NCI-H69 (cell line): ENCODE measurements at places on chromosomes 13 and 19.

DNA sequence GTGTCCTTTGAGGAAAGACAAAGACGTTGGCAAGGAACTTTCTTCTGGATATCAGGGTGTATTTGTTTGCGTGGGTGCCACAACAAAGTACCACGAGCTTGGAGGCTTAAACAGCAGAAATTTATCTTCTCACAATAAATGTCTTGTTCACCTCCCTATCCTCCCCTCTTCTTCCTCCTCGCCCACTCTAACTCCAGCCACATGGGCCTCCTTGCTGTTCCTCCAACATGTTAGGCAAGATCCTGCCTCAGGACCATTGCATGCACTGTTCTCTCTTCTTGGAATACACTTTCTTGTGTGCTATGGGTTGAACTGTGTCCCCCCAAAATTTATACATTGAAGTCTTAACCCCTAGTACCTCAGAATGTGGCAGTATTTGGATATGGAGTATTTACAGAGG lies 45.7 kb downstream of the VAV1 start:
- no peak for DNase-seq

DNA sequence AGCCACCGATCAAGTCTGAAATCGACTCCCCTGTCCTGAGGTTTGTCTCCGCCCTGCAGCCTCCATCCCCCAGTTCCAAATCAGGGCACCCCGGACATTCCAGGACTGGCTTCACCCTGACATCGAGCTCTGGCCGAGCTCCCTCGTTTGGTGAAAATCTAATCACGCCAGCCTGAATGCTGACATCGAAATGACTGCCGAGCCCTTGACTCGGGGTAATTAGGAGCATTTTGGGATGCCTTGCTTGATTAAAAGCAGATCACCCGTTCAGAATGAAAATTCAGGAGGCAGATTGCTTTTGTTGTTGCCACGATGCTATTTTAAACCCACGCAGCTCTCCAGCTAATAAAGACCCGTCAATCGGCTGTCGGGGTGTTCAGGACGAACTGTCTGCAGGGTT lies 34.3 kb downstream of the ZNRF4 start:
- DNase-seq = no peak

DNA sequence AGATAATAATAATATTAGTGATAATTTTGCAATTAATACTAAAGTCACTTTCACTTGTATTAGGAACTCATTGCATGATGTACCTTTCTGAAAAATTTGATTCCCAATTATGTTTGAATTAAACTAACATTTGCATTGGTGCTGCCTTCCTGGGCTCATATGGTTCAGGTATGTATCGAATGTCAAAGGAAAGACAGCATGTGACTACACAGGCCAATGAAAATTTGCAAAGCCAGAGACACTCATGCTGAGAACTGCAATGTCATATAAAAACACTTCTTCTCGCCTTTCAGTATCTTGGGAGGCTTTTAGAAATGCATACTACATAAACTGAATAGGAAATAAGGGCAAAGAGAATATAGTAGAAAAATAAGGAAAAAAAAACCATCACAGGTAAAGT lies 44.3 kb downstream of the RAP2A start:
- DNase-seq = peak; percentile 40

- DNase-seq = no peak
These were observed 29.7 kb downstream of the MLLT1 start for GRCh38 chr19:6250024-6250615.

DNA sequence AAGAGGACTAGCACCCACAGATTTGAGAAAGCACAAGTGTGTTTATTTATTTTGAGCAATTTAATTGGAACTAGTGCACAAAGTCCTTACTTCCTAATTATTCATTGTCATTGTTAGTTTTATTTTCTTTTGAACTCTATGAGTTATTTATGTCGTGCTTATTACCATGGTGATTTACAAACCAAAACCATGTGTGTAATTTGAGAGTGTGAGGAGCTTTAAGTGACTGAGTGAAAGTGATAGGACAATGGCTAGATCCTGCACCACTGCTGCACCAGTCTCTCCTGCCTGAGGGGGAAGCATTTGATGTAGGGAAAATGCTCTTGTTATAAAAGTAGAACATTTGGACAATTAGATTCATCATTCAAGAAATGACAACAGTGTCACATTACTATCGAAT lies 172.3 kb upstream of the KLF12 start:
- DNase-seq = peak; percentile 56

DNA sequence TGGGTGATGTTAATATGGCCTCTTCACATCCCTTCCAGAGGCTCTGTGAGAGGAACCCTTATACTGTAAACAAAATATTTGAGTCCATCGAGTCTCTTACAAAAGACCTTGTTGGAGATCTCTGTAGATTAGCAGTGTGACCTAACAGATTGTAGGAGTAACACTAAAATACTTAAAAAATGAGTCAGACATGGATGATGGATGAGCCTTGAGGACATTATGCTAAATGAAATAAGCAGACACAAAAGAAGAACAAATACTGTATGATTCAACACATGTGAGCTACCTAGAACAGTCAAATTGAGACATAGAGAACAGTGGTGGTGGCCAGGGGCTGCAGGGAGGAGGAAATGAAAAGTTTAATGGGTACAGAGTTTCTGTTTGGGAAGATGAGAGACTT lies 152.2 kb upstream of the UBL3 start:
- no peak for DNase-seq

DNA sequence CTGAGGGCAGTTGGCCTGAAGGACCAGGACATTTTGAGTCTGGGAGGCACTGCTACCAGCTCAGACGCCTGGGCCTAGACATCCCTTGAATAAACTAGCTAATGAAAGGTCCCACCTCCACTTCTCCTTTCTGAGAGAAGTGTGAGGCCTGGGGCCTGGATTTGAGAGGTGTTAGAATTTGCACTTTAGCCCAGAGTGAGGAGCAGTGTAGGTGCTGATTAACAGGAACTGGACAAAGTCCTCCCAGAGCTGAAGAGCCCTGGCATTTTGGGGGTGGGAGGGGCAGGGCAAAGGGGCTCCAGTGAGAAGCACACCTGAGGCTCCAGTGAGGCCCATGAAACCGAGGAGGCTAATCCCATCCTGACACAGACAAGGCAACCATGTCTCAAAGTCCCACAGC lies 15.2 kb upstream of the SLC1A5 start:
- DNase-seq = no peak

GRCh38 chr13:94710065-94710781 lies 2.1 kb downstream of the SOX21 start:
- peak; percentile 60 for DNase-seq

DNA sequence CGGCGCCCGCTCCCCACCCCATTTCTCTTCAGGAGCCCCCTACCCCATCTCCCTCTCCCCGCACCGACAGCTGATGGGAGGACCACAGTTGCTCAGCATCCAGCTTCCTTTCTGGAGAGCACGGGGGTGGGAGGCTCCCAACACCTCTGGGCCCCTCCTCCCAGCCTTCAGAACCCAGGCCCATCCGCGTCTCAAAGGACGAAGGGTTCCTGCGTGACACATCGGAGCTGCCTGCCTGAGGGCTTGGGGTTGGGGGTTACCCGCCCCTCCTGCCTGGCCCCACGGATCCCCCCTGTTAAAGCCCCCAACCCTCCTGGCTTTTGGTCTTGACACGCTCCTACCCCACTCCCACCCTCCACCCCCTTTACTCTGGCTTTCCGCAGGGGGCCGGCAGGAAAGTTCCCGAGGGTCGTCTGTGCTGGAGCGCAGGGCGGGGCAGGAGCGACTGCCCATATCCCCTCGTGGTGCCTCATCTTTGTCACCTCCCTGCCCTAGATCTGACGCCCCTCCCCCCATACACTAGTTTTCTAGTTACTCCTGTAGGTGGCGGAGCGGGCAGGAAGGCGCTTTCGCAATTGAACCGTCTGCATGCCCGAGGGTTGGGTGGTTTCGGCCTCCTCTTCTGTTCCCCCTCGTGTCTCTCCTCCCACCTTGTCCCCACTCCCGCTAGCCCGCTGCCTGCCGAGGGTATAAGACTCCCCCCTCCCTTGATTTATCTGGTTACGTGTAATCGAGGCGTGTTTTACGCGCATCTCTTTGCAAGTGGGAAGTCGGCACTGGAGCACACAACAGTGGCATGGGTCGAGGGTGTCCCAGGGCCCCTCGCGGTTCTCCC lies 924 bp downstream of the TRAPPC5 start:
- peak; percentile 39 for DNase-seq

DNA sequence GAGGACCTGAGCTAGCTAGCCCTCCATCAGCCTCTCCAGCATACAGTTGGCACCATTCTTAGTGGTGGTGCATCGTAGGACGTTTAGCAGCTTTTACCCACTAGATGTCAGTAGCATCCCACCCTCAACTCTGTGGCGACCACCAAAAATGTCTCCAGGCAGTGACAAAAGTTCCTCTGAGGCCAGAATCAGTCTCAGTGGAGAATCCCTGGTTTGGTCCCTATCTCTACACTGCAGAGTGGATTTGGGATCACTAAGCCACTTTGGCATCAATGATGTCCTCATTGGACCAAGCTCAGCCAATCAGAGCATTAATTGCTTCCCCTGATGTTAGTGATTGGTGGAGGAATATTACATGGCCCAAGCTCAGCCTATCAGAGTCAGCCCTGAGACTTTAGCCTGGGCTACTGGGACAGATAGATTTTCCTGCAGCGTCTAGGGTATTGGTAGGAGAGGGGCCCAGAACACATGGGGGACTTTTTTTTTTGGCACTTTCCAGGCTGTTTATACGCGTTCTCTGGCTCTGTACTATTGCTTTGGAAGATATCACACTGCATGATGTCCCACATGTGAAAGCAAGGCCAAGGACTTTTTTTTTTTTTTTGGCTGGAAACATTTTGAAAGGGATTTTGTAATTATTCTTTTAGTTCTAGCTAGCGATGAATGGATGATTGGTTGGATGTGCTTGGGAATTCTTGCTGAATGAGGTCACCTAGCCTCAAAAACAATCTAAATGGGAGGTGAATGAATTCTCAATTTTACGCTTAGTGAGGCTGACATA lies 7.0 kb downstream of the TMEM221 start:
- DNase-seq = peak; percentile 43

GRCh38 chr13:87553142-87553541 lies 118.0 kb upstream of the SLITRK5 start:
- no peak for DNase-seq

DNA sequence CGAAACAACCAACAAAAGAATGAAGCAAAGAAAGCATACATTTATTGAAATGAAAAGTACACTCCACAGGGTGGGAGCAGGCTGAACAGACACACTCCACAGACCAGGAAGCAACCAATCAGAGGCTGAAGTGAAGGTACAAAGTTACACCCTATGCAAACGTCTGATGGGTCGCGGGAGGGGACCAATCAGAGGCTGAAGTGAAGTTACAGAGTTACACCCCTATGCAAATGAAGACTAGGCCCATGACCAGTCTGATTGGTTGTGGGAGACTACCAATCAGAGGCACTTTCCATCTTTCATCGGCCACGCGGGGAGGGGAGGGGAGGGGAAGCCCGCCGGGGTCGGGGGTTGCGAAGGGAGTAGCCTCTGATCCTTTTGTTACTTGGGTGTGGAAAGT lies 12.4 kb upstream of the FBL start:
- peak; percentile 29 for DNase-seq

DNA sequence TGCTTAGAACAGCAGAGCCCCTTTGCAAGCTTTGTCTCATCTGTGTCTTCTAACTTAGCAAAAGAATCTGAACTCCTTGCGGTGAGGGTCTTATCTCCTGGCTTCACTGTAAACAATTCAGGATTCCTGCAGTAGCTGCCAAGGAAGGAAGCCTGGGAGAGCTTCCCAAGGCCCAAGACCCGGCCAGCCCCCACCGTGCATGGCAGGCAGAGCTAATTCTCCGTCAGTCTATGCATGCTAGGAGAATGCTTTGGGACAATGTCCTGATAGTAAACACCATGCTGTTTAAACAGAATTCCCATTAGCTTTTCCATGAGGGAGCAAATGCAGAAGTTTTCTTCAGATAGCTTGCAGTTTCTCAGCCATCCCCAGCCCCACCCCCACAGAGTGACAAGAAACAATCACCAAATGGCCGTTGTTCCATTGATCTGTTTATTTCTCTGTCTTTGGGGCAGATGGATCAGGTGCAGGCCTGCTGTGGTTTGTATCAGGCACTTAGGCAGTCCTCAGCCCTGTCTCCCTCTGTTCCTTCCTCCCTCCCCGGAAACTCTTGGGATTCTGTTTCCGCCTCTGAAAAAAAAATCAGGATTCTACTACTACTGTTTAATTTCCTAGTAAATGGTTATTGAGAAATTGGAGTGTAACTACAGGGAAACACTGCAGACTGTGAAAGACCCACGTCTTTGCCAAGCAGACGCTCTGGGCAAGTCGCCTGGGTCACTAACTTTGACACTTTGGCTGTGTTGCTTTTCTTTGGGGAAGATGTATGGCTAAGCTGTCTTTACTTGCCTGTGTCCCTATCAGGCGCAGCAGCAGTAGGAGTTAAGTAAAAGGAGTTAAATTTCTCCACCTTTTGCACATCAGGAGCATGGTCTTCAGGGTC lies 40.7 kb upstream of the SPATA13 start:
- no peak for DNase-seq

DNA sequence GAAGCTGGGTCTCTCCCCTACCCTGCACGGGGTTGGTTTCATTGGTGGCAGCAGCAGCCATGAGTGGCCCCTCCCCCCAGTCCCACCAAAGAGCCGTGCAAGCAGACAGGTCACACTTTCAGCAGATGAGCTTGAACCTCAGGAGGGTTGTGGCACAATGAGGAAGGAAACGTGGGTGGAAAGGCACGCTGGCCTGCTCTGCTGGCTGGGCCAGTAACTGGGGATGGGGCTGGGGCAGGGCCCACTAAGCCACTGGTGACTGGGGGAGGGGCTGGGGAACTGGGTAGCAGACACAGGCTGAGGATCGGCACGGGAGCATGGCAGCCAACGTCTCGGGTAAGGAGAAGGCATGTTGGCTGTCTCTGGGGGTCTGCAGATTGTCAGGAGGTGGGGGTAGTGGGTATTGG lies at the start of gene P2RY11:
Gene P2RY11, plus strand, starts transcription at position 289 of the 407 bp plus-strand sequence. Its CDS starts 29 bp downstream, at position 318.
- no peak for DNase-seq

DNA sequence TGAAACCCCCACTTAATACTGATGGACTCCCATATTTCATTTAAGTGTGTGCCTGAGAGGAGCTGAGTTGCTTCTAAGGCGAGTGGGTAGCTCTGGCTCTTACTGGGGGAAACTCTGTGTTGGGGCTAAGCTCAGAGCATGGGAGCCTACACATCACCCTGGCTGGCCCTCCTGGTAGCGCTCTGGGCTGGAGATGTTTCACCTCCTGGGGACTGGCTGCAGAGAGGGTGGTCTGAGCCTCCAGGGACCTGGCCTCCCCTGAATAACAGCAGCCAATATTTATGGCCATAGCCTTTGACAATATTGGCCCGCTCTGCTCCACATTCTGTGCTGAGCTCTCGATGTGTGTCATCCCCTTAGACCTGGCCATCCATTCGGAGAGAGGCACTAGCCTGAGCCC lies 316.5 kb downstream of the ZNF536 start:
- DNase-seq = no peak

- DNase-seq = peak; percentile 5
These were observed 266.8 kb downstream of the KCNRG start for GRCh38 chr13:50282016-50282415.

- DNase-seq = peak; percentile 98
These were observed at the start of gene FOSB for GRCh38 chr19:45467456-45468158. TSS of gene FOSB (plus strand) at chr19:45467996. CDS start at chr19:45468587, 591 bp downstream.

DNA sequence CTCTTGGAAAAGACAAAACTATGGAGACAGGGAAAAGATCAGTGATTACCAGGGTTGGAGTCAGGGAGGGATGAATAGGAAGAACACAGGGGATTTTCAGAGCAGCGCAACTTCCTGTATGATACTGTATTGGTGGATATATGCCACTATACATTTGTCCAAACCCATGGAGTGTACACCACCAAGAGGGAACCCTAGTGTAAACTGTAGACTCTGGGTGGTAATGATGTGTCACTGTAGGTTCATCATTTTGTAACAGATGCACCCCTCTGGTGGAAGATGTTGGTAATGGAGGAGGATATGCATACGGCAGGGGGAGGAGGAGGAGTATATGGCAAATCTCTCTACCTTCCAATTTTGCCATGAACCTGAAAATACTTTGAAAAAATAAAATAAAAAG lies 68.1 kb downstream of the UFM1 start:
- DNase-seq = peak; percentile 45
